ENCODE measurements at places on chromosomes 2 and 18. TPM values are rescaled to one million over a fixed set of nuclear protein-coding genes. Genes with fewer than 3 reads are reported as not detected.

CDK5R2 gene
- total RNA-seq = not detected

HS6ST1 gene
- total RNA-seq = 8.4 TPM

KCNF1 gene
- total RNA-seq = not detected

LRATD1 gene
- not detected for total RNA-seq

GREB1 gene
- 0.29 TPM for total RNA-seq

SCYGR4 gene
- total RNA-seq = not detected

GKN1 gene
- total RNA-seq = not detected

APLF gene
- 3.7 TPM for total RNA-seq

IL37 gene
- total RNA-seq = not detected

IFIH1 gene
- total RNA-seq = 65.5 TPM

CCNYL1 gene
- 5.1 TPM for total RNA-seq

All from activated CD4-positive, alpha-beta T cell treated with anti-CD3 and anti-CD28 coated beads, Interleukin-2, amount 10 ng/mL, durations not matched to agents 7 days and 5 days (primary cell).